ENCODE measurements at places on chromosomes 16 and 17.

- DNase-seq = no peak
Observed at GRCh38 chr16:82364690-82365089, 194.7 kb upstream of the MPHOSPH6 start.

DNA sequence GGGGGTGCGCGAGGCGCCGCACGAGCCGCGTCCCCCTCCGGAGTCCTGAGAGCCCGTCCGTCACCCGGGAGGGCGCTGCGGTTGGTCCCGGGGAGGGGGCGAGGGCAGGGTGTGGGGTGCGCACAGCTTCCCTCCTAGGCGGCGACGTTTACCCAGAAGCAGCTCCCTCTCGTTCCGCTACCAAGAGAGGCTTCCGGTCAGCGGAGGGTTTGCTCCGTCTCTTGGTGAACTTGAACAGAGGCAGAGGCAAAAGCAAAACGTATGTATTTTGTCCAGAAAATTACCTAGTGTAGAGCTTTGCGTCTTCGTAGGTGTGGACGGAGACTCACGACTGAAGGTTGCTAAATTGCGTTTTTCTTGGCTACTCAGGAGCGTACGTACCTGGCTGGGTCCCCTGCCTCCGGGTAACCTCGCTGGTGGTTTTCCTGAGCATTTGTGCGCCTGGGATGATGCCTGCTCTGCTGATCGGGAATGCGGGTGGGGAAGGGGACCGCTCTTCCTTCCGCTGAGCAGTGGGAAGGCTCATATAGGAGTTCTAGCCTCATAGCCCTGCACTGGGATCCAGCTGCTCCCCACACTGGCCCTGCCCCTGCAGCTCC is 833 bp downstream of the WSCD1 start:
- no peak for DNase-seq

DNA sequence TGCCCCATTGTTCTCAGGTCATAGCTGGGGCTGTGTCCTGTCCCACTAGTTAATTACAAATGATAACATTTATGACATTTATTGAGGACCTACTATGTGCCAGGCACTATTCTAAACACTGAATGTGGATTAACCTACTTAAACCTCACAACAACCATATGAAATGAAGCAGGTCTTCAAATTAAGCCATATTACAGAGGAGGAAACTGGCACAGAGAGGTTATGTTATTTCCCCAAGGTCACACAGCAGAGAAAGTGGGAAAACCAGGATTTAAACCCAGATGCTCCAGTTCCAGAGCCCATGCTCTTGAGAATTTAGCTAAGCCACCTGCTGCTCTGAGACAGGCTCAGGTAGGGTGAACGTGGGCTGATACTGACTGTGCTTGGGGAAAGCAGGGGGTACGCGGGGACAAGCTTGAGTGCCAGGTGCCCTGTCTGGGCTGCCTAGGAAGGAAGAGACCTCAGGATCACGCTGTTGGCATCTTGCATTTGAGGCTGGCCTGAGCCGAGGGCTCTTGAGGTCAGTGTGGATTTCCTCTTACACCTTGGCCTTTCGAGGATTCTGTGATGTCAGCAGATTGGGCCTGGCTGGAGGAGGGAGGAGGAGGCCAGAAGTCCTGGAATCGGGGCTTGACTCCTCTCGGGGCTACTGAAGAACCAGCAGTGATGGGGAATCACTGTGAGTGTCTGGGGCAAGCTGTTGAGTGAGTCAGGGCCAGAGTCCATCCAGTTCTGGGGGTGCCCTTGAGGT is 8.9 kb downstream of the SPNS2 start:
- no peak for DNase-seq

DNA sequence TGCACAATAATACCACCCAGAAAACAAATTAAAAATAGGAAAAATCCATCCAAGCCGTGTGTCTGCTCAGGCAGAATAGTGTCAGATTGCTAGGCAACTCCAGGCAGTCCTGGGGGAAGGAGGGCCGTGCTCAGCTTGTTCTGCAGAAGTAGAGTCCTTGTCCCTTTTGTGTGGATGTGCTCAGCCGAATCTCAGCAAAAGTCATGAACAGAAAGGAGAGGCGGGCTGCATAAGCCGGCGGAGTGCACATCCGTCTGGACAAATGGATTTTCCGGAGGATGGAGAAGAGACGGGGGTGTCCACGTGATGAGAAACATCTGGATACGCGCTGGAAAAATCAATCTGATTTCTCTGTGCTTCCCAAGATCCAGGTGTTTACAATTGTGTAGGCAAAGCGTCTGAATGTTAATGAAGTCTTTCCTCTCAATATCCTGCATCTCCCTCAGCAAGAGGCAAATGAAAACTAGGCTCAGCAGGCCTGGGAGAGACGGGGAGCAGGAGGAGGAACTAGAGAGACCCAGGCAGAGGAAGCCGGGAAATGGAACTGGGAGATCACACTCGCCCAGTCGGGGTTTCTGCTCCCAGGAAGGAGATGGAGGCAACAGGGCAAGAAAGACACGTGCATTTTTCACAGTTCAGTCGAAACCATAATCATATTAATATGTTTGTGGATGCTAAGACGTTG is 7.7 kb upstream of the RBFOX3 start:
- no peak for DNase-seq

DNA sequence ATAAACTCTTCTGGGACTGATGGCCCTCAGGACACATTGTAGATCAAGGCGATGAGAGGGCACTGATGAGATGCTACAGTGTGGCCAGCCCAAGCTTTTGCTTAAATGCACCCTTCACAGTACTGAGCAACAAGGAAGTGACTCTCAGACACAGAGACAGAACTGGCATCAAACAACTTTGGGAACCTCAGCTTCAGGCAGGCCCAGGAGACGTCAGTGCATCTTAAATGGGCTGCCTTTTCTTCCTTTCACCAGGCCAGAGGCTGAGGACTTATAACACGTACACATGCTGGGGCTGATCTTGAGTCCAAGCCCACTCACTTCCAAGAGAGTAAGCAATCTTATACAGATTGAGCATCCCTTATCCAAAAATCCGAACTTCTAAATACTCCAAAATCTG is 386.1 kb upstream of the C16orf82 start:
- DNase-seq = no peak

GRCh38 chr17:1878419-1879121 is 48.8 kb downstream of the RPA1 start:
- no peak for DNase-seq

DNA sequence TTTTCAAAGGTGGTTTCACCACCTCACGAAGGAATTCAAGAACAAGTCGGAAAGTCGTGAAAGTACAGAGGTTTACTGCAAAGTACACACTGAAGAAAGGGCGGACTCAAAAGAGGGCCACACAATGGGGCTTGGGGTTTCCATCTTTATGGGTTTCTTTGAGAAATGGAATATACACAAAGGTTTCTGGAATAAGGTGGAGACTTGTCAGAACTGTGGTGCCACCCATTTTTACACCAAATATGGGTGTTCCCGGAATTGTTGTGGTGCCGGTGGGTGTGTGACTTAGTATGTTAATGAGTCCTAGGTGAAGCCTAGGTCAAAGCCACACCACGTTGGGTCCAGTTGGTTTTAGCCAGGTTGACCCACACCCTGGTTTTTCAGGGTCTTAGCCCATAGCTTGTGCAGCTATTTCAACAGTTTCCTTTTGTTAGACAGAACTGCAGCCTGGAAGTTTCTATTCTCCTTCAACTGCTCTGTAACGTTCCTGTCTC is 567 bp upstream of the GCSH start:
- no peak for DNase-seq

- DNase-seq = no peak
Observed at GRCh38 chr17:58107306-58107705, 24.1 kb downstream of the DYNLL2 start.

GRCh38 chr16:88639231-88640038 is 1.1 kb downstream of the IL17C start:
- DNase-seq = no peak

GRCh38 chr17:42598905-42599304 is 10.3 kb downstream of the RETREG3 start:
- no peak for DNase-seq

DNA sequence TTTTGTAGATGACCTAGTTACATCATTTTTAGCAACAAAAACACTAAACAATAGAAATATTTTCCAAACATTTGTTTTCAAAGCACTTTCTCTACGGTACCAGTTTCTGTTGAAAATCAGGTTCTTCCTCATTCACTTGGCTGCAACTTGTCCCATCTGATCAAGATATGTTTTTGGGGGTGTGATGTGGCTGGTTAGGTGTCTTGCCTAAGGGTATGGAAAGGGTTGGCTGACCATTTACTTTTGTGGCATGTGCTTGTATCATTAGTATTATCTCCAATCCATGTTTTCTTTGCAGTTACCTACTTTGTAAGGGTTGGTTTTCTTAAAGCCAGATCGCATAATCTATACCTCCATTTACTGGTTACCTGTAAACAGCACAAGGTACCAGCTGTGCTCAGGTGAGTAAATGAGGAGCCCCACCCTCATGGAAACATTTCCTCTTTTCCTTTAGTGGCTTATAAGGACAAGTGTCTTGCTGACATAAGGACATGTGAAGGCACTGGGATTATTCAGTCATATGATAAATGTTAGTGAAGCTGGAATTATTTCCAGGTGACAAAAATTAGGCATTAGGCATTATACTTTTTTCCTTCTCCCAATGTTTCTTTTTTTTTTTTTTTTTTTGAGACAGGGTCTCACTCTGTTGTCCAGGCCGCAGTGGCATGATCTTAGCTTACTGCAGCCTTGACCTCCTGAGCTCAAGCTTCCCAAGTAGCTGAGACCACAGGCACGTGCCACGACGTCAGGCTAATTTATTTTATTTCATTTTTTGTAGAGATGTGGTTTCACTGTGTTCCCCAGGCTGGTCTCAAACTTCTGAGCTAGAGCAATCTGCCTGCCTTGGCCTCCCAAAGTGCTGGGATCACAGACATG is 162.0 kb downstream of the CCDC182 start:
- DNase-seq = no peak

DNA sequence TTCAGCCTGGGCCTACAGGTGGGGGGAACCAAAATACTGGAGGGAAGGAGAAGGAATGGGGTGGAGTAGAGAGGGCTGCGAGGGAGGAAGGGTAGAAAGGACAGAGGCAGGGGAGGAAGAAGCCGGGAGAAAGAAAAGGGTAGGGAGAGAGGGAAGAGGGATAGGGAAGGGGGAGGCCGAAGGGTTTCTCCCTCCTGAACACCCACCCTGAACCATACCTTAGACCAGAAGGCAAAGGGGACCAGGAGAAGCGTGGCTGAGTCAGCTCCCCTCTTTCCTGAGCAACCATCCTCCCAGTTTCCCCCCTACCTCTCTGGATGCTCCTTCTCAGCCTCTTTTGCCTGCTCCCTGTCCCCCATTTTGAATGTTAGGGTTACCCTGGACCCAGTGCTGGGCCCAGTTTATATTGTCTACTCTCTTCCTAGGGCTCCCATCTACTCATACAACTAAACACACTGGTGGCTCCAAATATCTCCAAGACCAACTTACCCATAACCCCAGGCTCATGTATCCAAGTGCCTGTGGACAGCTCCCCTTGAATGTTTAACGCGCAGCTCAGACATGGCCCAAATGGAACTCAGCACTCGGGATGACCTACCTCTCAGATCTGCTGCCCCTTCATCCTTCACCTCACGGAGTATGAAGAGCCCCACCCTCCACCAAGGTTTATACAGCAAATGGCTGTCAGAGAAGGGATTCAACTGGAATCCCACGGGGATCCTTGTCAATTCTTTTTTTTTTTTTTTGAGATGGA is 7.8 kb downstream of the TSPOAP1 start:
- DNase-seq = no peak

GRCh38 chr16:85127379-85127723 is 15.1 kb upstream of the CIBAR2 start:
- DNase-seq = no peak

GRCh38 chr17:64300699-64300965 is 37.6 kb upstream of the TEX2 start:
- no peak for DNase-seq

GRCh38 chr17:72890711-72891110 is 201.8 kb downstream of the SLC39A11 start:
- DNase-seq = no peak

DNA sequence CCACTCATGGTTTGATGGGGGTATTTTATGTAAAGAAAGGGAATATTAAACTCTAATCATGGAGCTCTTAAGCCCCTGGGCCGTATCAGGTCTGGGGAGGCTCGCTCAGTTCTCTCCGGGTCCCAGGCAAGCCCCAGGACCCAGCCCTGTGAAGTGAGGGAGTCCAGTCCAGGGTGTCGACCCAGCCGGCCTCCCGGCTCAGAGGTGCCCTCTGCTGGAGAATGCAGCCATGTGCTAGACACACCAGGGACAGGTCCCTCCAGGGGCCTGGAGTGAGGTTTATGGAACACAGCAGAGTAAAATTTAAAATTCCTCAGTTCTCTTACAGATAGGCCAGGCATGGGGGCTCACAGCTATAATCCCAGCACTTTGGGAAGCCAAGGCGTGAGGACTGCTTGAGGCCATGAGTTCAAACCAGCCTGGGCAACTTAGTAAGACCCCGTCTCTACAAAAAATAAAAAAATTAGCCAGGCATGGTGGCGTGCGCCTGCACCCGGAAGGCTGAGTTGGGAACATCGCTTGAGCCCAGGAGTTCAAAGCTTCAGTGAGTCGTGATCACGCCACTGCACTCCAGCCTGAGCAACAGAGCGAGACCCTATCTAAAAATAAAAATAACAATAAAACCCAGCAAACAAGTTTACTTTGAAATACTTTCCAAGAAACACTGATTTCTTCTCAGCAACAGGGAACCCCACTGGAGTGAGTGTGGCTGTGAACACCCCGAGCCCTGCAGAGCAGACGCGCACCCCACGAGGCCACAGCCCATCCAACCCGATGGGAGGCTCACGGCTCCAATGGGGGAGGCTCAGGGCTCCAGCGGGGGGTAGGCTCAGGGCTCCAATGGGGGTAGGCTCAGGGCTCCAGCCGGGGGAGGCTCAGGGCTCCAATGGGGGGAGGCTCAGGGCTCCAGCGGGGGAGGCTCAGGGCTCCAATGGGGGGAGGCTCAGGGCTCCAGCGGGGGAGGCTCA is 72.2 kb downstream of the ZNF778 start:
- DNase-seq = peak; percentile 99

GRCh38 chr16:61471737-61472136 is 564.5 kb downstream of the CDH8 start:
- DNase-seq = no peak

- no peak for DNase-seq
Observed at GRCh38 chr17:39996800-39997199, 16.2 kb downstream of the PSMD3 start.

- no peak for DNase-seq
Observed at GRCh38 chr17:77641718-77642117, 316.8 kb upstream of the TNRC6C start.

GRCh38 chr17:77186141-77186604 is 45.4 kb downstream of the SEC14L1 start:
- no peak for DNase-seq

All from GM19239 (cell line).